ENCODE measurements at places on chromosomes 6 and 20.

- DNase-seq, result peak; percentile 55
These were observed 11.1 kb downstream of the HLA-F start for GRCh38 chr6:29734046-29735018.

DNA sequence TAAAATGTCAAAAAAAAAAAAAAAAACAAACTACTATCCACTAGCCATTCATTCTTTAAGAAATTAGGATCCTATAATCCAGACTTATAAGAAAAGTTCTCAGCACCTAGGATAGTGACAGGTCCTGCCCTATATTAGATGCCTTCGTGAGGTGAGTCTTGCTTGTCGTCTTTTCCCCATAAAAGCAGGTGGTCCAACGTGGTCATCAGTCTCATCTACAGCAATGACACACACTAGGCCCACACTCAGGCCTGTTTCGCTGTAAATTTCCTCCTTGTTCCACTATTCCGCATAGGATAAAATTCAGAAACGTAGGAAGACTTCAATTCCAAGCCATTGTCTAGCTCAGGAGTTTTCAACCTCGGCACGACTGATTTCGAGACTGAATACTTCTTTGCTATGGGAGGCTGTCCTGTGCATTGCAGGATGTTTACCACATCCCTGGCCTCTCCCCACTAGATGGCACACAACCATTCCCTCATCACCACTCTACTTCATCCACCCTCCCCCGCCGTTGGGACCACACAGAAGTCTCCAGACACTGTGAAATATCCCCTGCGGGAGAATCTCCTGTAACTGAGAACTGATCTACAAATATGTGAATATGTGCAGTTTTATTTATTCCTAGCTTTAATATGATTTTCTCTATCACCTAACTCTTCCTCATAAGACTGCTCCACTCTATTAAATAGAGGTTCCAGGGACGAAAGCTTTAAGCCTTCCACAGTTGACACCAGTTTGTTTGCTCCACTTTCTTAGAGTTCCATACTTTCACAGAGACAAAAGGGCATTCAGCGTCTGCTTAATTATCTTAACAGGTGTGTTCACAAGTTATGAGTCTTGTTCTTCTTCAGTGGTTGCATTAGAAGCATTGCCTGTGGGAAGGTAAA is 346.3 kb downstream of the BMP2 start:
- DNase-seq, result no peak

GRCh38 chr6:157200611-157201010 is 122.7 kb downstream of the TMEM242 start:
- no peak for DNase-seq

DNA sequence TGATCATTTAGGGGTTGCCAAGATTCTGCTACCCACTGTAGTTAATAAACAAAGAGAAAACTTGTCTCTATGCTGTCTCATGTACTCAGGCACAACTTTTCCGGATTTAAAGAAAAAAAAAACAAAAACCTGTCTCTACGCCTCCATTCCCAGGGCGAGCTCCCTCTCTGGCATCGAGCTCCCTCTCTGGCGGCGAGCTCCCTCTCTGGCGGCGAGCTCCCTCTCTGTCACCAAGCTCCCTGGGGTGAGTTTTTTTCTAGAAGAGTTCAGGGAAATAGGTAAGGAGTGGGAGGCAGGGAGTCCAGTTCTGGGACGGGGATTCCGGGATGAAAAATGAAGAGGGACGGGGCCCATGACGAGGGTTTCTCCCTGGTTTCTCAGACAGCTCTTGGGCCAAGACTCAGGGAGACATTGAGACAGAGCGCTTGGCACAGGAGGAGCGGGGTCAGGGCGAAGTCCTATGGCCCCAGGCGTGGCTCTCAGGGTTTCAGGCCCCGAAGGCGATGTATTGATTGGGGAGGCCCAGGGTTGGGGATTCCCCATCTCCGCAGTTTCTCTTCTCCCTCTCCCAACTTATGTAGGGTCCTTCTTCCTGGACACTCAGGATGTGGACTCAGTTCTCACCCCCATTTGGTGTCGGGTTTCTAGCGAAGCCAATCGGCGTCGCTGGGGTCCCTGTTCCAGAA is 16.5 kb upstream of the HLA-A start:
- DNase-seq, result no peak

DNA sequence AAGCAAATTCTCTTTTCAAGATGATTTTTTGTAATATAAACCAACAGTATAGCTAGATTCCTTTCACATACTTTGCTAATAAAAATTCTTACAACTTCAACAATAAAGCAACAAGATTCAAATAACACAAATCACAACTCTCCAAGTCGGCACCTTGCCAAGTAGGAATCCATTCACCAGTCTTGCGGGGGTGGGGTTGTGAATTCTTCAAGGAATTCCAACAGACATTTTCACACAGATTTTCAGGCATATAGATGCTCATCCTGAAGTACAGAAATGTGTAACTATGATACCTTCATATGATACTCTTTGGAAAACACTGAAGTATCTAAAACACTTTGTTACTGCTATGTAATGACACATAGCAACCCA is 36.5 kb downstream of the SCML4 start:
- no peak for DNase-seq

DNA sequence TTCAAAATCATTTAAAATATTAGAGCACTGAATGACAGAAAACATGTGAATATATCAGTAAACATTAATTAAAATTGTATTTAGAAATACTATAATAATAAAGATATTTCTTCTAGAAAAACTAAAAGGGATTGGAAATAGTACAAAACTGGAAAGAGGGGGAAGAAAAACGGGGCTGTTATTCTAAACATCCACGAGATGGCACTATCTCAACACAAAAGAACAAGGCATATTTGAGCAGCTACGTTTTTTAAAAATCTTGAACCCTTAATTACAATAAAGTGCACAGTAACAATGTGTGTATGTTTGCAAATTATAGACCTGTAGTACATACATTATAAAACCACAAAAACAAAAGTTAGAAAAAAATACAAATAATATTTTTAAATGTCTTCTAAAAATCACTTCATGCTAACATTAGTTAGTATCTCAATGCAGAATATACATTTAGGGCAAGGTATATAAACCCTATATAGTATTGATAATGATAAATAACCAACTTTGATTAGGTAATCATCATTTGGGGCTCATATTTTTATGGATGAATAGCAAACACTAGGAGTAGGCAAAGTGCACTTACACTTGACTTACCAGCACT is 42.5 kb upstream of the PNISR start:
- no peak for DNase-seq

DNA sequence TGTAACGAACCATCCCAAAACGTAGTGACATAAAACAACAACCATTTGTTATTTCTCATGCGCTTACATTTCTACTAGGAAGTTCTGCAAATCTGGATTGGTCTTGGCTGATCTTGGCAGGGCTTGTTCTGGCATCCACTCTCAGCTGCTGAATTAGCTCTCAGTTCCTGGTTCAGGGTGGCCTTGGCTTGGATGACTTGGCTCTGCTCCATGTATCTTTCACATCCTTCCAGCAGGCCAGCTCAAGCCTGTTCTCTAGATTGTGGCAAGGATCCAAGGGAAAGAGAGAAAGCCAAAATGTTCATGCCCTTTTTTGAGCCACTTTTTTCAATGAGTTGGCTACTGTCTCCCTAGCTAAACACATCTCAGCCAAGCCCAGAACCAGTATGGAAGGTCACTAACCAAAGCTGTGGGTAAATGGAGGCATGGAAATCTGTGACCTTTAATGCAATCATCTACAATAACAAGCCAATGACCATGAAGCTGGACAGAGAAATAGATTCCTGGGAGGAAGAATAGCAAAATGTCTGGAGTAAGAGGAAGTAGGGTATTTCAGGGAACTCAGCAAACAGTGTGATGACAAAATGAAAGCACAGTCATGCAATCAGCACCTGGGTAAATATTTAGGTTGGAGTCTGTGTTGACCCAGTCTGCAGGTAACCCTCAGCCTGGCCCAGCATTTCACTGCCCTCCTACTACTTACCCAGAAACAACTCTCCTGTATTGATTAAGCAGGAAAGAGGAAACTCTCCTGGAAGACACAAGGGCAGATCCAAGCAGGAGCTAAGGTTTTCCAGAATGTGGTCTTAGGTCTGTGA is 32.7 kb upstream of the SNAP25 start:
- DNase-seq, result no peak

GRCh38 chr20:9517297-9518162 is 3.1 kb downstream of the LAMP5 start:
- DNase-seq, result no peak

GRCh38 chr20:24837781-24838450 is 111.2 kb upstream of the CST7 start:
- no peak for DNase-seq

DNA sequence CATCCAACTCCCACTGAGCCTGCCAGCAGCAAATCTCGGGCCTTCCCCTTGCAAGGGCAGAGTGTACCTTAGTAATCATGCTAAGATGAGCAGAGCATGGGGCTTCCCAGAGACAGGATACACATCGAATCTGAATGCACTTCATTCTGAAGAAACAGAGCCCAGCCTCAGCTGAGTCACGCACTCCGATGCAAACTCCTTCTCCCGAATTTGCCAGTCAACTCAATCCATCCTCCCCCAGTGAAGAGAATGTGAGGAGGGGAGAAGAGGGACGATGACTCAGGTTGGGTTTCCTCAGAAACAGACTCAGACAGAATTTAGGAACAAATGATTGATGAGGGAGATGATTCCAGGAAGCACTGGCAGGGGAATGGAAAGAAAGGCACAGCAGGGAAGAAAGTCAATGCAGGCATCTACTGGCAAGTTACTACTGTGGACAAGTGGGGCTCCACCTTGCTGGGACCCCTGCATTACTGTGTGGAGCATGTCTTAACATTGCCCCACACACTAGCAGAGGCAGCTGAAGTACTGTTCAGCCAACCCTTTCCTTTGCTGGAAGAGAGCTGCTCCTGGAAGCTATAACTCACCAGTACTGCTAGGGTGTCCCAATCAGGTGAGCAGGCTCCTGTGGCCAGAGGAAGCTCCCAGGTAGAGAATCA is 251.6 kb downstream of the ADGB start:
- DNase-seq, result peak; percentile 31

DNA sequence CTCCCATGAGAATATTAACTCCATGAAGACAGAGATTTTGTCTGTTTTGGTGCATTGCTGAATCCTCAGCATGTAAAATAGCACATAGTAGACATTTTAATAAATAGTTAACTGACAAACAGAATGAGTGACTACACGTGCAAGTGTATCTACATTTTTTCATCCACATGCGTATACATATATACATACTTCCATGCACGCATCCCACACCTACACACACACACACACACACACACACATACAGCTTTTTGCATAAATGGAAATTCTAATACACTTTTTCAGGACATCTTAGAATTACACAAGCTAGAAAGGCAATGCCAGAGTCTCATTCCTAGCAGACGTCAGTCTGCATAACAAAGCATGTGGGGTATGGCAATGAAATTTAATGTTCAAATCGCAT is 139.7 kb upstream of the LRFN2 start:
- no peak for DNase-seq

GRCh38 chr6:5869261-5869660 is 137.5 kb downstream of the NRN1 start:
- DNase-seq, result no peak

- no peak for DNase-seq
These were observed 58.5 kb downstream of the BAK1 start for GRCh38 chr6:33521489-33522091.

DNA sequence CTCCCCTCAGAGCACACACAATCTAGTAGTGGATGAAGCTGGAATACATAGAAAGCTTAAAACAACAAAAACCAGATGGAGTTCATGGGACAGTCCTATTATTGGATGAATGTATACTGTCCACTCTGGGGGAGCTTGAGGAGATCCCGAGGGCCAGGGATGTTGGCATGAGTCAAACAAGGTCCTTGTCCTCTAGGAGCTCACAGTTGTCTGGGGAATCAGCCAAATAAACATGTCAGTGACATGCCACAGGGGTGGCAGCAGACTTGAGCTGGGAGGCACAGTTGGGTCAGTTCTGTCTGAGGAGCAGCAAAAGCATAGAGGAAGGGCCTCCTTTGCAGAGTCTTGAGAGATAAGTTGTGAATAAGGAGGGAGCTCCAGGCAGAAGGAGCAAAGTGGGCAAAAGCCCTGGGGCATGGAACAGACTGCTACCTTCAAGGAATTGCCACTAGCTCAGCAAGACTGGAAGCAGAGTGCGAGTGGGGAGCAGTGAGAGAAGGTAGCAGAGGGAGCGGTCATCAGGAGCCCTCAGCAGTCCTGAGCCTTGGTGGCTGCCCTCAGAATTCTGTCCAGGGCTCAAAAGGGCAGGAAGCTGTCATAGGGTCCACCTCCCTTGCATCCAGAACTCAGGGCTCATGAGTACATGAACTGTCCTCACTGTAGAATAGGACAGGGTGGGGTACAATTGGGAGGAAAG is 22.1 kb downstream of the L3MBTL1 start:
- DNase-seq, result no peak

- peak; percentile 78 for DNase-seq
These were observed 38.3 kb downstream of the COX4I2 start for GRCh38 chr20:31675828-31676608.

DNA sequence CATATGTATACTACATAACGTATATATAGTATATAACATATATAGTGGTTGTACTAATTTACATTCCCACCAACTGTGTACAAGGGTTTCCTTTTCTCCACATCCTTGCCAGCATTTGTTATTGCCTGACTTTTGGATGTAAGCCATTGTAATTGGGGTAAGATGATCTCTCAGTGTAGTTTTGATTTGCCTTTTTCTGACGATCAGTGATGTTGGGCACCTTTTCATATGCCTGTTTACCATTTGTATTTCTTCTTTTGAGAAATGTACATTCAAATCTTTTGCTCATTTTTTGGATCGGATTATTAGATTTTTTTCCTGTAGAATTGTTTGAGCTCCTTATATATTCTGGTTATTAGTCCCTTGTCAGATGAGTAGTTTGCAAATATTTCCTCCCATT is 11.4 kb downstream of the SYNJ2 start:
- no peak for DNase-seq

- no peak for DNase-seq
These were observed 31.4 kb upstream of the GSTA4 start for GRCh38 chr6:53026526-53026925.

DNA sequence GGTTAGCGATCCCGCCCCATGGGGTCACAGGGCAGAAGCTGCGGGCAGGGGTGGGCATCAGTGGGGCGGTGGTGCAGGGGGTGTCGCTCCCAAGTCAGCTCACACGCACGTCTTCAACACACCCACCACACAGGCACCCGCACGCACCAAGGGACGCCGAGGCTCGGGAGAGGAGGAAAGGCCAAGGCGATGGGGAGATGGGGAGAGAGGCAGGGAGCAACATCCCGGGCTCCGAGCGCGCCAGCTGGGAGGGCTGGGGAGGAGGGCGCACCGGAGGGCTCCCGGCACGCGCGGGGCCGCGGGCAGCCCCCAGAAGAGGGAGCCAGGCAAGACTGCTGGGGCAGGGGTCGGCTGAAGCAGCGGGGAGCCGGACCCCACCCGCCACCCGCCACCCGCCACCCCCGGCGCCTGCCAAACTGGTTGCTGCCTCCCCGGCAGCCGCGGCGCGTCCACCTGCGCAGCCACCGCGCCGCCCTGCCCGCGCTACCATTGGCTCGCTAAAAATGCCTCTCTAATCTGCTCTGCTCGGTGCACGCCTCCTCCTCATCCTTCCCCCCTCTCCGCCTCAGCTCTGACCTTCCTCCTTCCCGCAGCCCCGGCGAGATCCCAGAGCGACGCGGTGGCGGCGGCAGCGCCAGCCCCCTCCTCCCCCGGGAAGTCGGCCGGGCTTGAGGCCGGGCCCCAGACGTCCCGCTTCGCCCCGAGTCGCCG is at the start of gene PACSIN1:
Gene PACSIN1, plus strand, starts transcription at position 546 of the 711 bp plus-strand sequence. CDS start 60,230 bp downstream, outside the sequence.
- DNase-seq, result no peak

- DNase-seq, result peak; percentile 70
These were observed 717 bp downstream of the MRPL14 start for GRCh38 chr6:44126320-44127149.

- DNase-seq, result no peak
These were observed 201.4 kb upstream of the SOX4 start for GRCh38 chr6:21392177-21392576.

GRCh38 chr6:168724669-168725570 is 283.9 kb downstream of the SMOC2 start:
- DNase-seq, result no peak

Data from stimulated activated naive CD8-positive, alpha-beta T cell treated with anti-CD3 and anti-CD28 coated beads, Interleukin-15, amount 100 ng/mL, for 72 hours (primary cell).